ENCODE measurements at places on chromosomes 2 and 18.

DNA sequence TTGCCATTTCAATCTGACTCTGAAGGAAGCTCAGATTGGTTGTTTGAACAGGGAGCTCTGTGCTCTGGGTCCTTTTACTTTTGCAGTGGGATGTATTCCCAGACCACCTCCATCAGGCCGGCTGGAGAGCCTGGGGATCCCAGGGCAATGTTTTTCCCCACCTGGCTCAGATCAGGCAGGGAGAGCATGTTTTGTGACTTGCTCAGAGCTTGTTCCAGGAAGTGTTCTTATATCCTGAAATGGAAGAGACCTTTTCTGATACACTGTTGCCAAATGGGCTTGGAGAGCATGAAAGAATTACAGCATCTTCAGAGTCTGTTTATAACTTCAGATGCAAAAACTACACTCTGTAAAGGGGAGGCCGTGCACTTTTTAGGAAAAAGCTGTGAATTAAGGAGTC lies 56.0 kb downstream of the LIPG start:
- no peak for DNase-seq

DNA sequence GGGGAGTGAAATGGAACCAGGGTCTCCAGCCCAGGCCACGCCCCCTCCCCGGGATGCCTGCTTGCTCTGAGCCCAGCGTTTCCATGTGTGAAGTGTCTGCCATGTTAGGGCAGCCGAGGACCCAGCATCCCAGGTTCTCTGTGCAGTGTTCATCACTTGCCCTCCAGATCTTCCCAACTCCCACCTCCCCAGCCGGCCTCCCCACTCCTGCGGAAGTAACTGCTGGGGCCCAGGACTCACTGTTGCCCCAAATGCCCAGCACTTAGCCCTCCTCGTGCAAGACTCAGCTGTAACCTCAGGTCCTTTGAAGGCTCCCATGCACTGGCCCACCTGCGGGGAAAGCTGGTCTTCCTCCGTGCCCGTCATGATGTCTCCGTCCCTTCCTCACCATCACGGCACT lies 9.7 kb upstream of the PXDN start:
- no peak for DNase-seq

- no peak for DNase-seq
These were observed 52.0 kb upstream of the CHAC2 start for GRCh38 chr2:53715568-53715967.

GRCh38 chr18:48352051-48352755 lies 57.0 kb downstream of the ZBTB7C start:
- no peak for DNase-seq

DNA sequence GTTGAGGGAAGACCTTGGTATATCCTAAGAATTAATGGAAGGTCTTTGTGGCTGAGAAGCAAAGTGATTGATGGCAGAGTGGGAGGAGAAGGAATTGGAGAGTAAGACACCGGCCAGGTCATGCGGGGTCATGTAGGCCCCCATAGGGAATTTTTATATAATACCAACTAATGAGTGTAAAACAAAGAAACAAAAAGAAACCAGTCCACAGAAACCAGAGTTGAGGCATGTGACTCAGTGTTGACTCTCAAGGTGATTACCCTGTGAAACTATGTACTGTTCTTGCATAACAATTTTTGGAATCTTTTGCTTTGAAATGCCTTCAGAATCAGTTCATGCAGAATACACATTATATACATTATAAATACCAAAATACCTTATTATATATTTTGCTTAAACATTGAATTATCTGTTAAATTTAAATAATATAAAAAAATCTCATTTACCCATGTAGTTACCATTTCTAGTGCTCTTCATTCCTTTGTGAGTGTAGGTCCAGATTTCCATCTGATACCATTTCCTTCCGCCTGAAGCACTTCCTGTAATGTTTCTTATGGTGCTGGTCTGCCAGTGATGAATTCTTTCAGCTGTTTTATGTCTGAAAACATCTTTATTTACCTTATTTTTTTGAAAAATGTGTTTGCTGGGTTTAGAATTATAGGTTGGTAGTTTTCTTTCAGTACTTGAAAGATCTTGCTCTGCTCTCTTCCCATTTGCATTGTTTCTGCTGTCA lies 8.6 kb downstream of the CLIP4 start:
- no peak for DNase-seq

GRCh38 chr2:66382091-66382490 lies 52.8 kb upstream of the MEIS1 start:
- DNase-seq, result no peak

DNA sequence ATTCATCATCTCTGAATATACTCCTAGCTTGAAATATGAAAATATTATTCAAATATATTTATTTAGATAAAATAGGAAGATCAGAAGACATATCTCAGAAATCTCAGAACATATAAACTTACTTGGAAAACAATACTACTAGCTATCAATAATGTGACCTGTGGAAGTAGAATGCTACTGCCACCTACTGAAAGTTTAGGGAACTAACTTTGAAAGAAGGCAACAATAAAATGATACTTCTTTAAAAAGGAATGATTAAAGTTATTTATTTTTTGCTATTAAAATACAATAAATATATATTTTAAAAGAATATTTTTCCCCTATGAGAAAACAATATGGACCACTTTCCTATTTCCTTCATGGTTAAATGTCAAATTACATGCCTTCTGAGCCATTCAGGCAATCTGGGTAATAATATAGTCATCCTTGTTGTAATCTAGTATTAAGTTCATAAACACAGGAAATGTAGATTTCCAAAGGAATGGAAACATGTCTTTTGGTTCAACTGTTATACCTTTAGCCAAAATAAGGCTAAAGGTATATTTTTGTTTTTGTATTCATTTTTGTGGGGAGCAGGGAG lies 26.0 kb downstream of the ACADL start:
- no peak for DNase-seq

DNA sequence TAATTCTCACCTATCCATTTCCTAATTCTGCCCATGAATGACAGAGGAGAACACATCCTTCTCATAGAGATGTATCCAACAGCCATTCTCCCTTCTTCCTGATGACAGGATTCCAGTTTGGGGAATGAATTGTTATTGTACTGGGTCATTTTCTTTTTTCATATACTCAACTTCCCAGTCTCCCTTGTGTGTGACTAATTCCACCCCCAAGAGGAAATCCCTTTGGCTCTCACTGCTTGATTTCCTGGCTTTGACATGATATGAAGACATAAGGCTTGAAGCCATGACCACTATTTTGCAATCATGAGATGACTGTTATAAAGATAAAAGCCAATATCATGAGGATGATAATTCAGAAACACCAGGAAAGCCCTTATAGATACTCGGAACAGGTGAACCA lies 384.7 kb upstream of the ACVR2A start:
- DNase-seq, result no peak

- no peak for DNase-seq
These were observed 559 bp downstream of the TMEM37 start for GRCh38 chr2:119431976-119432850.

DNA sequence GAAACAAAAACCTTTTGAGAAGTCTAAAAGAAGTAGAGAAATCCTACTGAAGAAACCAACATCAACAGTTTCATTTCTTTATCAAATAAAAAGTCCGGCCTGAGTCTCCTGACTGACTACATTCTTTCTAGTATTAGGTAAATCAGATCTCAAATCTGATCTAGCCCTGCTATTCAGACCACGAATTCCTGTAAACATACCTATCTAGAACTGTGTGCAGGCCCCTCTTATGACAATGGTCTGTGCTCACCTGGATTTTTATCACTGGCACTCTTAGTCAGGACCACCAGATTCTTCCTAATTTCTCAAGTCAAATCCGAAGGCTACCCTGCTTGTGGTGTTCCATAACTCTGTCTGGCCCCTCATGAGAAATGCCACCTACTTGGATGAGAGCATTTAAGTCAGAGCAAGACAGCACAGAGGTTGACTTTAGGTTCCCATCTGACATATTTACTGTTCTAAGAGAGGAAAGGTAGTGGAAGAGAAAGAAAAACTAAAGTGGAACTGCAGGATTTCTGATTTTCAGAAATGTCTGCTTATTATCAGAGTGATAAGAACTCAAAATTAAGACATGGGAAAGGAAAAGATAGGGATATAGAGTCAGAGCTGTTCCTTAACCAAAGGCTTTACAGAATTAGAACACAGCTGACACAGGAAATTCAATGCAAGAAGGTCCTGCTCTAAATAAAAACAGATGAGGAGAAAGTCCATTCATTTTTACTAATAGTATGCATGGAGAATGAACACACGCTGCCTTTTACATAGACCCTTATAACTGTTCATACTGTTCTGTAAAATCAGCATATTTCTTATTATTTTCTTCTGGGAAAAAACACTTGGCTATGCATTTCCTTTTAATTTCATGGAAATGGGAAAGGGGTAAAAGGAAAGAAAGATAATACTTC lies 56.5 kb downstream of the SLC8A1 start:
- DNase-seq, result no peak

DNA sequence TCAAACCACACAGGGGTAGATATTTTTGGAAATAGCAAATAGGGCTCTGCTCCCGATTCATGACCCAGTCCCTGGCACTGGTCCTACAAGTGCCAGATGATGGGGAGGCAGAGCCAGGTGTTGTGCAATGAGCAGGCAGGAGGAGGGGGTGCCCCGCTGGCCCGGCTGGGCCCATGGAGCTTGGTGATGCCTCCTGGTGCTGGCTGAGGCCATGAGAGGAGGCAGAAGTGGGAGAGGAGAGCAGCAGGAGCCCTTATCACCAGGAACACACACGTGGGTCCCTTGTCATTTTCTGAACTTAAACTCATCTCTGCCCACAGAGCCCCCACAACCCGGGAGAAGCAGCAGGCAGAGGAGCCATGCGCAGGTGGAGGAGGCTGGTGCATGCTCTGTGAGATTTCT lies 90.5 kb upstream of the MAPK4 start:
- no peak for DNase-seq

DNA sequence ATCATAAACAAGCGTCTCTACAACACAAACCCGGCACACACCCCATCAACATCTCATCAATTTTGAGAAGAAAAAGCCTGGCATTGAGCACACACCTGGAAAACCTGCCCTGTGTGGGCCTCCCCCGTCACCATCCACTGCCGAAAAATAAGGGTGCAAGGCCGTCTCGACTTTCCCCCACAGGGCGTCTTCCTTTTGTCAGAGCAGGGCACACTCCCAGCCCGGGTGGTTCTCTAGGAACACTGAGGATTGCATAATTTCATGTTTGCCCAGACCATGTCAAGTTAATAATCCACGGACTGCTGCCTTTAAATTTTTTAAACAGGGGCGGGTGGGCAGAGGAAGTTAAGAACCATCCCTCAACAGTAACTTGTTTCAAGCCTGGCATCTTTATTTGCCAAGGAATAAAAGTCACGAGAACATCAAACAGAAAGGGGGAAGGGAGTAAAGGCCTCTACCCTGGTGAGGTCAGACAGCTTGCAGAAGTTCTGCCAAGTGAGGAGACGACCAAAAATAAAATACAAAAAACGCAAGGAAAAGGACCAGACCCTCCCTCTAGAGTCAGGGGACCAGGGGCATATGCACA lies 2.1 kb downstream of the TFCP2L1 start:
- no peak for DNase-seq

DNA sequence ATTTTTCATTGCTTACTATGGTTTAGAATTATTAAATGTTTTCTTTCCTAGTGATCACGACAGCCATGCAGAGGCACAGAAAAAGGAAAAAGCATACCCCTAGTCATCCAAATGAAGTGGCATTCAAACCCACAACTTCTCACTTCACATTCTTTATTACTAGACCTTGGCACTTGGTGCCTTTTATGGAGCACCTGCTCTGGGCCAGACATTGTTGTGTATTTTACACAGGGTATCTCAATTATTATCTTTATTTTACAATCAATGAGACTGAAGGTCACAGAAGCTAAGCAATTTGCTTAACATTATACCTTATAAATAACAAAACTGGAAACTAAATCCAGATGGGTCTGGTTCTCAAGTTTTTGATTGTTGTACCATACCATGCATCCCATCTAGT lies 235.3 kb downstream of the LRATD1 start:
- DNase-seq, result no peak

GRCh38 chr2:239445771-239446524 lies 45.1 kb upstream of the HDAC4 start:
- no peak for DNase-seq

DNA sequence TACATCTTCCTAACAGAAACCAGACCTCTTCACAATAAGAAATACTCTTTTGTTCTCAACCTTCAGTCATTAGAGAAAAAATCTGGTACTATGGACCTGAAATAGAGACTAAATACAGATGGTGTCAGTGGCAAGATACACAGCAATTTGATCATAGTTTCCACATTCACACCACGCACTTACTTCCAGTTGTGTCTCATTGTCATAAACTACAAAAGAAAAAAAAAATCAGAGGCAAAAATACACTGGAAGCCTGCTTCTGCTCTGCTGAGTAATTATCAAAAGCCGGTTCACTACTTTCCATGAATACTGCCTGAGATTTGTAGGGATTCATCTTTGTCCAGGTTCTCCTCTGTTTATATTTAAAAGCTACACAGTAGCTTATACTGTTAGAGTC lies 182.6 kb downstream of the PID1 start:
- DNase-seq, result no peak

DNA sequence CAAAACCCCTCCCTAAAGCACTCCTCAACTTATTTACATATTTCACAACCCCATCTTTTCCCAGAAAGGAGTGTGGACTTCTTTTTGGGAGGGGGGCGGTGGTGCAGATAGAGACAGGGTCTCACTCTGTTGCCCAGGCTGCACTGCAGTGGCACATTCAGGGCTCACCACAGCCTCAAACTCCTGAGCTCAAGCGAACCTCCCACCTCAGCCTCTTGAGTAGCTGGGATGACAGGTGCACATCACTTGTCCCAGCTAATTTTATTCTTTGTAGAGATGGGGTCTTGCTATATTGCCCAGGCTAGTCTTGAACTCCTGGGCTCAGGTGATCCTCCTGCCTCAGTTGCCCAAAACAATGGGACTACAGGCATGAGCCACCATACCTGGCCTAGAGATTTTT lies 44.1 kb downstream of the ADCY3 start:
- DNase-seq, result no peak

DNA sequence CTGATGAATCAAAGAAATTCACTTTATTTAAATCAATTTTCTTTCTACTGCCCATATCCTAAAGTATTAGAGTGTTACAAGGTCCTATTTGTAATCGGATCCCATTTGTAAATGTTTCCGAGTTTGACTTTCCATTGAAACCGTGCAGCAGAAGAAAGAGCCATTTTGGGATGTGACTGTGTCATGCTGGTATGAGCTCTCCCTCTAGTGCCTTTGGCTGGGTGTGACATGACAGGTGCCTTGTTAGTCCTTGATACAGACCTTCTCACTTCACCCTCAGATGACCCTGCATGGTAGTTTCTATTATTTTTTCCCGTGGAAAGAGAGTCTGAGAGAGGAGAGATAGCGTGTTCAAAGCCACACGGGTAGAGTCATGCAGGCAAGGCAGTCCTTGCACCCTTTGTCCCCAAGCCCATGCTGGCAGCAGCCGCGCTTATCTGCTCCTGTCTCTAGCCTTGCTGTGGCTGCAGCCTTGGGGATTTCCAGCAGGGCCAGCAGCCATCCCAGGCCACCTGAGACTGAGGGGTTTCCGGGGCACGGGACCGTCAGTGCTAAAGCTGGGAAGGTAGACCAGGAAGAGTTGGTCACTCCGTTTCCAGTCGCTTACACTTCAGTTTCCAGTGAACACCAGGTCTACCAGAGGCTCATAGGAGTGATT lies 21.4 kb downstream of the CHMP1B start:
- DNase-seq, result no peak

Measured in T-helper 2 cell treated with Interferon-gamma antibody and Interleukin-4, amounts not matched to agents 5 μg/mL and 100 μg/mL, for 36 hours (primary cell).